ENCODE measurements at places on chromosomes 1 and 21.

- no peak for DNase-seq
Observed at GRCh38 chr1:86948212-86948611, 33.8 kb downstream of the HS2ST1 start.

- DNase-seq = no peak
Observed at GRCh38 chr1:192940658-192941057, 118.5 kb downstream of the UCHL5 start.

GRCh38 chr1:246302251-246302625, 204.8 kb downstream of the SMYD3 start:
- DNase-seq = no peak

- no peak for DNase-seq
Observed at GRCh38 chr1:221192055-221192454, 312.8 kb downstream of the HLX start.

- DNase-seq = no peak
Observed at GRCh38 chr1:204041232-204041767, 31.6 kb upstream of the SOX13 start.

Data from activated CD8-positive, alpha-beta memory T cell treated with anti-CD3 and anti-CD28 coated beads for 1 hour (primary cell).